ENCODE measurements at places on chromosomes 16 and 17. TPM values are rescaled to one million over a fixed set of nuclear protein-coding genes. Genes with fewer than 3 reads are reported as not detected.

Gene ADAMTS18
- total RNA-seq, result not detected

Gene CACNA1H
- 6.0 TPM for total RNA-seq

Gene SLC12A3
- not detected for total RNA-seq

Gene TBC1D3E
- not detected for total RNA-seq

Gene APOBR
- total RNA-seq, result 0.51 TPM

Gene INCA1
- total RNA-seq, result 2.4 TPM

Gene HSPB9
- total RNA-seq, result 0.11 TPM

Gene PRAC1
- not detected for total RNA-seq

Gene EIF4A3
- total RNA-seq, result 31.3 TPM

Gene KRT12
- not detected for total RNA-seq

Gene SNAI3
- total RNA-seq, result 2.9 TPM

Gene C16orf96
- 0.05 TPM for total RNA-seq

Gene HS3ST3A1
- 0.57 TPM for total RNA-seq

Gene EVPLL
- not detected for total RNA-seq

Gene MMP28
- 2.3 TPM for total RNA-seq

Gene ELOB
- 336 TPM for total RNA-seq

Gene RNU2-1
- 5,263 TPM for total RNA-seq

Gene C1QTNF8
- total RNA-seq, result 0.19 TPM

Gene UMOD
- not detected for total RNA-seq

Gene CTRB2
- total RNA-seq, result not detected

Gene LRRC46
- total RNA-seq, result 0.30 TPM

Gene BCAS3
- total RNA-seq, result 13.3 TPM

Gene PAFAH1B1
- total RNA-seq, result 115 TPM

Gene COL1A1
- total RNA-seq, result 28.2 TPM

Gene SLC38A8
- total RNA-seq, result 3.1 TPM

Gene RGS9
- total RNA-seq, result 2.8 TPM

Gene EXOC7
- 70.9 TPM for total RNA-seq

Gene SPATA20
- total RNA-seq, result 60.4 TPM

Gene PDK2
- 260 TPM for total RNA-seq

Gene PCYT2
- total RNA-seq, result 31.0 TPM

Gene AANAT
- not detected for total RNA-seq

Gene CACNG1
- total RNA-seq, result not detected

Gene CDRT4
- 1.8 TPM for total RNA-seq

Gene CSH2
- not detected for total RNA-seq

All from Right ventricle myocardium inferior (tissue), 1 donor.